Osteocyte (in vitro differentiated cells): ENCODE measurements at places on chromosomes 7 and 10.

DNA sequence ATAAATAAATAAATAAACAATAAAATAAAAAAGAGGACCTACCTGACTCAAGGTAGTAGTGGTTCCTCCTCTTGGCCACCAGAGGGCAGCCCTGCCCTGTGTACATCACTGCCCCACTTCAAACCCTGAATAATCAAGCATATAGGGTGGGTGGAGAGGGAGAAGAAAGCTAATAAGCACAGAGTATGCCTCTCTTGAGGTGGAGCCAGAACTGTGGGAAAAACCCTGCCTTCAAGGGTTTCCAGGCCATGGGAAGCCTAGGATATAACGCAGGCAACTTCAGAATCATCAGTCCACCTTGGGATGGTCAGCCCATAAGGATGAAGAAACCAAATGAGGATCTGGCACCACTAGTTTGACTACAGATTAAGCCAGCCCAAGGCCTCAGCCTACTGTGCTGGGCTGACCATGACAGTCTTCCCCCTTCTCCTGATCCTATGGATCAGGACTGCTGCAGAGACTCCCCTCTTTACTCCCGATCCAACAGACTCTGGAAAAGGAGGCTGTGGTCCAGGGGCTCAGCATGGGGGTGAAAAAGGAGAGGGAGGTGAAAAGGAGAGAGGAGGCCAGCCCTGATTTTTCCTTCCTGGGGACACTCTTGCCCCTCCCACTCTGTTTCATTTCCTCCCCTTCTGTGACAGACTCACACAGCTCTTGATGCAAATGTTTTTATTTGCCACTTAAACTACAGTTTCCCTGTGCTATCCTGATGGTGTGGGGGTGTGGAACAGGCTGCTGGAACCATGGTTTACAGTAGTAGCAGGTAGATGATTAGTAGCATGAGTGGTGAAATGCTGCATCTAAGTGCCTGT lies 10.1 kb downstream of the AVPI1 start:
- peaks cover 26% of the 10 kb centered on the region for H3K36me3 ChIP-seq
- H3K27ac ChIP-seq, result no peak overlapping the region
- H3K4me3 ChIP-seq, result no peak overlapping the region

- H3K4me1 ChIP-seq, result peaks cover 40% of the 10 kb centered on the region
- H3K36me3 ChIP-seq, result peaks cover 13% of the 10 kb centered on the region
- H3K27me3 ChIP-seq, result no peaks in the 10 kb centered on the region
- no peak overlapping the region for H3K4me3 ChIP-seq
Observed at GRCh38 chr10:84429926-84430520, 101.6 kb downstream of the CCSER2 start.

DNA sequence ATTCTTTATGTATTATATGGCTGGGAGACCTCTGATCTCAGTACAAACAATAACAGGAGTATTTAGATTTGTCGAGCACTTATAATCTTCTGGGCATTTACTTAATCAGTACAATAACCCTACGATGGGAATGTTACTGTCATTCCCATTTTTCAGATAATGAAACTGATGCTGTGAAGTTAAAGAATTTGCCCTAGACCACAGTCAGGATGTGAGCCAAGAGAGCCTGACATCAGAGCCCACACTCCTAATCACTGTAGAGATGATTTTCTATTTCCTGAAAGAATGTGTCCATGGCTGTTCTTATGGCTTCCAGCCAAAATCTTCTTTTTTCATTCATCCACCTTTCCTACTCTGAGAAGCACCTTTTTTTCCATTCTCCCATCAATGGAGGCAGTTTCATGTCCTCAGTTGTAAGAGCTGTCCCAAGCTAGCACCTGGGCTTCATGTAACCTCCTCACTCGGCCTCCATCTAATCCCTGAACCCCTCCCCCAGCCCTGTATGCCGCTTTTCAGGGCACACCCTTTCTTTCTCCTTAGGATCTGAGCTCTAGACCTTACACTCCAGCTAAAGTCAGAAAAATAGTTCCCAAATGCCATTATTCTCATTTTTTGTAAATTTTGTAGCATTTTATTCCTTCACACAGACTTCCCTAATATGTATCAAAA lies 12.2 kb upstream of the CAV1 start:
- H3K27me3 ChIP-seq, result no peaks in the 10 kb centered on the region
- H3K27ac ChIP-seq, result peak overlapping the region; percentile 94
- no peak for DNase-seq
- H3K4me1 ChIP-seq, result peaks cover 48% of the 10 kb centered on the region
- H3K36me3 ChIP-seq, result peaks cover 10% of the 10 kb centered on the region
- peak overlapping the region; percentile 68 for H3K4me3 ChIP-seq

DNA sequence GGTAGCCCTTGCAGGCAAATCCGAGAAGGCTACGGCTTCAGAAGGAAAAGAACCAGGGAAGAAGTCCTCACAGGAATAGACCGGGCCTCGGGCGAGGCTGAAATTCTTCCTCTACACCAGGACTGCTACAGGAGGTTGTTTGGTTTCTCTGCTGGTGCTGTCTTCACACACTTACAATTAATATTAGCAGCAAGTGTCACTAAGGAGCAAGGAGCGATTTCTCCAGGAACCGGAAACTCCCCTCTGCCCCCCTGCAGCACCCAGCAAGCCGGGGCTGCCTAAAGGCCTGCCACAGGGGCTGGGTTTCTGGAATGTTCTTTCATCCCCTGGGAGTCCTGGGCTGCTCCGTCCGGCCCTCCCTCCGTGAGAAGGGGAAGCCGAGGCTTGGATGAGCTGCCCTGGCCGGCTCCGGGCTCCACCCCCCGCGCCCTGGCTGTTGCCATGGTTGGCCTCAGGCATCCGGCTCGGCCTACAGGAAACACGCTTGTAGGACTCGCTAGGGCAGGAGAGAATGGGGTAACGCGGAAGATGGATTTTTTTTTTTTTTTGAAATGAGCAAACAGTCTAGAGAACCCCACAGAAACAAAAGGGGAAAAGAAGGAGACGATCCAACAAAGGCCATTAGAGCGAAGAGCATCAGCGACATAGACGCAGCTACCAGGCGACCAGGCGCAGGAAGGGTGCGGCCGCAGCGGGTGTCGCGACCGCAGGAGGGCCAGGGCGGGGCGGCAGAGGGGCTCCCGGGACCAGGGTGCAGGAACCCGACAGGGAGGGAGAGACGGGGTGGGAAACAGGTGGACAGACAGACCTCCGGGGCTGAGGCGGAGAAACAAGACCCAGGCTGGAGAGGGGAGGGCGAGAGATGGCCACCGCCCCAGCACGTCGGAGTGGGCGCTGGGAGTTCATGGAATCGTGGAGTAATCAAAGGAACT lies 33.0 kb downstream of the EN2 start:
- H3K4me3 ChIP-seq, result peak overlapping the region; percentile 66
- peaks cover 17% of the 10 kb centered on the region for H3K4me1 ChIP-seq
- H3K36me3 ChIP-seq, result peaks cover 2% of the 10 kb centered on the region
- H3K27me3 ChIP-seq, result peaks cover 7% of the 10 kb centered on the region

GRCh38 chr7:815284-816216 lies 16.7 kb upstream of the SUN1 start:
- H3K27ac ChIP-seq, result peak overlapping the region; percentile 100
- no peaks in the 10 kb centered on the region for H3K27me3 ChIP-seq
- DNase-seq, result no peak

- no peak overlapping the region for H3K4me3 ChIP-seq
- DNase-seq, result no peak
- no peaks in the 10 kb centered on the region for H3K36me3 ChIP-seq
- H3K4me1 ChIP-seq, result no peaks in the 10 kb centered on the region
- no peaks in the 10 kb centered on the region for H3K27me3 ChIP-seq
Observed at GRCh38 chr10:11357439-11357838, 254.0 kb downstream of the USP6NL start.

DNA sequence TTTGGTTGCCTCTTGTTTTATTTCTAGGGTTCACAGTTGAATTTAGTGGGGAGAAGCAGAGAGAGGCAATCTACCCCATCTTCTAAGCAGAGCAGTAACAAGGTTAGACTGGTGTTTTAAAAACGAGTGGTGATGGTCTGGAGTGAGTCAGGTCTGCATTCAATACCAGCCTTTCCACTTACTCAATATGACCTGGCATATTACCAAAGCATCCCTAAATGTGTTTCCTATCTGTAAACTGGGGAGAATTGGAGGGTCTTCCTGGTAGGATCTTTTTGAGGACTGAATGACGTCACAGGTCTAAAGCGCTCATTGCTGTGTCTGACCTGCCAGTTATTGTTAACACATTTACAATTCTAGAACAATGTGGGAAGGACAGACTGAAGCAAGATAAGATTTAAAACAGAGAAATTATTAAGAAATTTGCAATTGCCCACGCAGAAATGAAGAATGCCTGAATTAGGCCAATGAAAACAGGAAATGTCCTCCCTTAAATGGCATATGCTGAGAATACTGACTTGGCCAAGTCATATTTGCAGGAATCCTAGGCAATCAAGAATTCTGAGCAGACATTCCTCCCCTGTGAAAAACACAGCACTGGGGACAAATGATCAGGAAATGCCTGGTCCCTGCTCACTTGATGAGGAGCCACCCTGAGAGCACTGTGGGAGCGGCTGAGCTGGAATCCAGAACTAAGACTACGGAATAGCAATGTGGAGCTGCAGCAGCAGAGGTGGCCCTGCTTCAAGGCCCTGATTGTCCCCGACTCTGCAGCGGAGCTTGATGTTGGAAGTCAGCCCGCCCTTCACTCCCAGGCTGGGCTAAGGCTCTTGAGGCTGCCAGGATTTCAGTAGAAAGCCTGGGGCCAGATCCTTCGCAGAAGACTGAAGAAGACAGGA lies 184.5 kb upstream of the CXCL12 start:
- DNase-seq, result peak; percentile 80
- H3K27me3 ChIP-seq, result no peaks in the 10 kb centered on the region
- H3K36me3 ChIP-seq, result no peaks in the 10 kb centered on the region
- H3K4me3 ChIP-seq, result no peak overlapping the region
- H3K27ac ChIP-seq, result peak overlapping the region; percentile 84
